CD4-positive, alpha-beta T cell treated with Interleukin-15 for 1 hour (primary cell): ENCODE measurements at places on chromosomes 11 and 22.

- DNase-seq: no peak
Measured at GRCh38 chr11:82775736-82776346, 42.2 kb upstream of the FAM181B start.

DNA sequence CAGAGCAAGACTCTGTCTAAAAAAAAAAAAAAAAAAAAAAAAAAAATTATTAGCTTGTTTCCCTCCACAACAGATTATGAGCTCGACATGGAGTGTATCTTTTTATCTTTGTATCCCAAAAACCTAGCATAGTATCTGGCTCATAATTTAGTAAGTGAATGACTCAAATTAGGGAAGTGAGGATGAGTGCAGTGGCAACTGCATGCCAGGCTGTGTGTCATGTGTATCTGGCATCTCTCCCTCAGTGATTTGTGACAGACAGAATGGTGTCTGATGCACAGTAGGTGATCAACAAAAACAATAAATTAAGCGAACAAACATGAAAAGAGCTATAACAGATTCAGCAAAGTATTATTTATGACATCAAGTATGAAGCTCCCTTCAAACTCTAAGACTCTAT is 7.2 kb downstream of the STK33 start:
- DNase-seq: no peak

GRCh38 chr22:38443628-38444521 is 11.1 kb downstream of the KCNJ4 start:
- DNase-seq: no peak

GRCh38 chr22:44139773-44140172 is 41.0 kb upstream of the PARVG start:
- no peak for DNase-seq

- DNase-seq: no peak
Measured at GRCh38 chr22:36464715-36465231, 16.7 kb downstream of the TXN2 start.

DNA sequence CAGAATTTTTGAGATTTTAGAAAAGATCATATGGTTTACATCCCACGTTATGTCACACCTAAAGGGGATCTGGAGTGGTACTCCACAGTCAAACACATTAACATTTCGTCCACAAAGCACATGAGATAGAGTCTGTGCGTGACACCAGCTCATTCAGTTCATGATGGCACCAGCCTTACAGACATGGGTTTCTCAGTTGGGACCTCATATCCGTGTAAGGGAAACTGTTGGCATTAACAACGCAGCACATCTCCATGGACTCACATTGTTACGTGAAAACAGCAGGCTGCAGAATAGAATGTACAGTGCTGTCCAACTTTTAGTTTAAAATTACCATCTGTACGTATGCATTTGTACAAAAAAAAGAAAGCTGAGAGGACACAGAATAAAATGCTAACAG is 14.0 kb downstream of the RIC8A start:
- DNase-seq: no peak

- DNase-seq: no peak
Measured at GRCh38 chr11:76269661-76270261, 63.5 kb upstream of the WNT11 start.
